Psoas muscle (tissue), 8 donors: ENCODE measurements at places on chromosomes 3 and 15.

GRCh38 chr3:97297032-97297431 is 467.5 kb upstream of the ARL6 start:
- DNase-seq, result no peak

GRCh38 chr3:5122030-5122740 is at the start of gene ARL8B:
ARL8B (plus strand) TSS chr3:5122292; CDS start chr3:5122466, 174 bp downstream.
- DNase-seq, result peak; percentile 94

GRCh38 chr3:133113927-133114597 is 75.9 kb downstream of the TMEM108 start:
- DNase-seq, result no peak

DNA sequence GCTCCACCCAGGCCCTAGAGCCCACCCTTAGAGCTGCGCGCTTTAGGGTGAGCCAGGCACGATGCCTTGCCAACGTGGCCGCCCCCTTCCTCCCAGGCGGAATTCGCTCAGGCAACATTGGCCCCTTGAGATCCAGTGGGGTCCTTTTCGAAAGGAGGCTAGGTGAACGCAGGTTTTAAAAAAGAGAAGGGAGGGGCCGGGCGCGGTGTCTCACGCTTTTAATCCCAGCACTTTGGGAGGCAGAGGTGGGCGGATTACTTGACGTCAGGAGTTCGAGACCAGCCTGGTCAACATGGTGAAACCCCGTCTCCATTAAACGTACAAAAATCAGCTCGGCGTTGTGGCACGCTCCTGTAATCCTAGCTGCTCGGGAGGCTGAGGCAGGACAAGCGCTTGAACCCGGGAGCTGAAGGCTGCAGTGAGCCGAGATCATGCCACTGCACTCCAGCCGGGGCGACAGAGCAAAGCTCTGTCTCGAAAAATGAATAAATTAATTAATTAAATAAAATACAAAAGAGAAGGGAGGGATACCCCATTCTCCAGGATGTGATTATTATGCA is 984 bp upstream of the RPP25 start:
- no peak for DNase-seq
